ENCODE measurements at places on chromosomes 4 and X. TPM values are rescaled to one million over a fixed set of nuclear protein-coding genes. Genes with fewer than 3 reads are reported as not detected.

CT83 gene
- not detected for total RNA-seq

DCAF12L1 gene
- total RNA-seq, result 23.2 TPM

HPF1 gene
- total RNA-seq, result 30.3 TPM

MFAP3L gene
- 0.35 TPM for total RNA-seq

ARX gene
- not detected for total RNA-seq

HMGB2 gene
- 217 TPM for total RNA-seq

ADGRL3 gene
- total RNA-seq, result not detected

SSX4B gene
- not detected for total RNA-seq

LDB2 gene
- total RNA-seq, result 80.9 TPM

SH3D19 gene
- 92.8 TPM for total RNA-seq

MAGEA9 gene
- total RNA-seq, result not detected

RNF150 gene
- 0.33 TPM for total RNA-seq

OGT gene
- 128 TPM for total RNA-seq

SSX4 gene
- total RNA-seq, result not detected

MAGEA8 gene
- not detected for total RNA-seq

SSX1 gene
- not detected for total RNA-seq

PWWP3B gene
- not detected for total RNA-seq

MANBA gene
- total RNA-seq, result 7.7 TPM

PIN4 gene
- 10.4 TPM for total RNA-seq

FAM184B gene
- total RNA-seq, result not detected

TLR6 gene
- total RNA-seq, result 1.7 TPM

CCNG2 gene
- 28.3 TPM for total RNA-seq

KLF3 gene
- total RNA-seq, result 51.8 TPM

UGDH gene
- 69.7 TPM for total RNA-seq

VSIG4 gene
- total RNA-seq, result not detected

TRPC5OS gene
- total RNA-seq, result not detected

CCNA2 gene
- total RNA-seq, result 65.4 TPM

MAGEA12 gene
- not detected for total RNA-seq

DCLK2 gene
- 4.6 TPM for total RNA-seq

ZBTB49 gene
- total RNA-seq, result 5.8 TPM

CT45A1 gene
- not detected for total RNA-seq

SPANXN3 gene
- total RNA-seq, result not detected

SSX3 gene
- total RNA-seq, result not detected

RBM46 gene
- total RNA-seq, result not detected

N4BP2 gene
- 6.9 TPM for total RNA-seq

DUSP9 gene
- not detected for total RNA-seq

MTTP gene
- total RNA-seq, result not detected

LONRF3 gene
- 13.3 TPM for total RNA-seq

WWC2 gene
- total RNA-seq, result 51.8 TPM

HSFX1 gene
- 0.53 TPM for total RNA-seq
